ENCODE measurements at places on chromosomes 3 and 15.

- no peak for DNase-seq
These were observed 862.5 kb downstream of the FHIT start for GRCh38 chr3:60388731-60389130.

GRCh38 chr3:25911525-25912295, 121.8 kb downstream of the OXSM start:
- DNase-seq: no peak

DNA sequence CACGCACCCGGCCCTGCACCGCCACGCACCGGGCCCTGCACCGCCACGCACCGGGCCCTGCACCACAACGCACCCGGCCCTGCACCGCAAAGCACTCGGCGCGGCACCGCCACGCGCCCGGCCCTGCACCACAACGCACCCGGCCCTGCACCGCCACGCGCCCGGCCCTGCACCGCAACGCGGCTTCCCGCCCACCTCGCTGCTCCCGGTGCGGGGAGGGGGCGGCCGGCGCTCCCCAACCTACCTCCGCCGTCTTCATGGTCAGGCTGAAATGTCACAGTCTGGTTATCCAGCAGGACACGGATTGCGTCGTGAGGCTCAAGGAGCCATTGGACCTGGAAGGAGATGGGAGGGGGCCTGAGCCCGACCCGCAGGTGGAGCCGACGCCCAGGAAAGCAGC, 41.8 kb downstream of the MUC20 start:
- no peak for DNase-seq

DNA sequence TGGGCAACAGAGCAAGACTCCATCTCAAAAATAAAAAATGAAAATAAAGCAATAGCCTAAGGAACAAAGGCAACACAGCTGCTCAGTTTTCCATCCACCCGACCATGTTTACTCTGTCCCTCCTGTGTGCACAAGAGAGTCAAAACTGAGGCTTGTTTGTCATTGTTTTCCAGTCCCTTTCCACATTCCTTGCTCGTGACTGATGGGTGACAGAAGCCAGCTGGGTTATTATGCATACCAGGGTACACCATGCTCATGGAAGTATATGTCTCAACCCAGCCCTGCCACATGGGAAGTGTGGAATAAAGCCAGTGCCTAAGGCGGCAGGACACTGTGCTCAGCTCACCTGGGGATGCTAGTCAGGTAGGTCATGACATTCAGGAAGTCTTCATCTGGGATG, 49.5 kb downstream of the MCF2L2 start:
- no peak for DNase-seq

- no peak for DNase-seq
These were observed 287.6 kb downstream of the DIPK2A start for GRCh38 chr3:144259267-144259666.

GRCh38 chr3:172096881-172097420, 57.6 kb downstream of the FNDC3B start:
- DNase-seq: peak; percentile 42

GRCh38 chr15:66841953-66842681, 140.1 kb downstream of the SMAD6 start:
- DNase-seq: peak; percentile 91

GRCh38 chr3:32946973-32947788, 4.3 kb upstream of the CCR4 start:
- DNase-seq: no peak

GRCh38 chr3:100613721-100614390, 4.5 kb downstream of the ADGRG7 start:
- no peak for DNase-seq

DNA sequence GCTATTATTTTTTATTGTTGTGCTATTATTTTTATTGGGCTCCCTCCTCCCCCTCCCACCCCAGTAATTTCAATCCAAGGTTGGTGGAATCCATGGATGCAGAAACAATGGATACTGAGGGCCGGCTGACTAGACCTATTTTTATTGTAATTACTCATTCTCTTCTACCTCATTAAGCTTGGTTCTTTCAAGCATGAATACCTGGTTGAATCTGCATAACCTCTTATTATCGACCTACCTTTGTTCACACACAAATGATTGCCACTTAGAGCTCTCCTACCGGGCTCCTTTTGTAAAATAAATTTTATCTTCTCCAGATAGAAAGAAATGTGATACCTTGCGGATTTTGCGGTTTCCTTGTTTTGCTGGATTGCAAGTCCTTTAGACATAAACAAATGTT, 31.6 kb downstream of the BTD start:
- DNase-seq: no peak

GRCh38 chr15:85607842-85608241, 186.9 kb downstream of the KLHL25 start:
- DNase-seq: peak; percentile 41

DNA sequence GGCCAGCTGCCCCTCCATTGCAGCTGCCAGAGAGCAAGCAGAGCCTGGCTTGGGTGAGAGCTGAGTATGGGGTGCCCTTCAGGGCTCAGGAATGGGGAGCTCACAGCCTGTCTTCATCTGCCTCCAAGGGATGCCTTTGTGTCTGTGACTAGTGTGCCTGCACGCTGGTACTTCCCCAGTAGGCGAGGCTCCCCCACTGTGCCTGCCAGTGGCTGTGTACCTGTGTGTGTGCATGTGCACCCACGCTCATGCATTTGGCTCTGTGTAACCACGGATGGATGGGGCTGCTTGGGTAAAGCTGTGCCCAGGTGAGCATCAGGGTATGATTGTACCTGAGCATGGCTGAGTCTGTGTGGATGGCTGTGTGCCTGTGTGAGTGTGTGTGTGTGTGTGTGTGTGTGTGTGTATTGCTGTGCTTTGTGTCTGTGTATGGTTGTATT, 2.3 kb upstream of the GRM2 start:
- no peak for DNase-seq

GRCh38 chr3:128372281-128372680, 94.4 kb downstream of the DNAJB8 start:
- DNase-seq: peak; percentile 51

GRCh38 chr15:89686522-89686921, 4.0 kb downstream of the PEX11A start:
- DNase-seq: no peak

DNA sequence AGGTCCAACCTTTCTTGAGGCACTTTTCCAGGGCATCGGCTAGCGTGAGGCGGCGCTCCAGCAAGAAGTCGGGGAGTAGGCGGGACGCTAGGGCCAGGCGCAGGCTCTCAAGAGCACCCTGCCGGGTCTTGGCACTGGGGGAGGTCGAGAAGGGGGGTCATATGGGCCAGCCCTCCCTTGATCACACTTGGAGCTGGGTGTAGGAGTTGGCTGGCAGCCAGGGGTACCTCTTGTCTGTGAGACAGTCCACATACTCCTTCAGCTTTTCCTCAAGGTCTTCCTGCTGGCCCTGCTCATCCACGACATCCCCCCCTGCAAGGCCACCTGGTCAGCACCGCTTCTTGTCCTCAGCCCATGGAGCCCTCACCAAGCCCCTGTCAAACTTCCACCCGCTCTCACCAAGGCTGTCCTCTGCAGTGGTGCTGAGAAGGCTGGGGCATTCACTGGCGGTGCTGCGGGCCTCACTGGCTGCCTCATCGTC, 2.0 kb downstream of the IFRD2 start:
- no peak for DNase-seq

DNA sequence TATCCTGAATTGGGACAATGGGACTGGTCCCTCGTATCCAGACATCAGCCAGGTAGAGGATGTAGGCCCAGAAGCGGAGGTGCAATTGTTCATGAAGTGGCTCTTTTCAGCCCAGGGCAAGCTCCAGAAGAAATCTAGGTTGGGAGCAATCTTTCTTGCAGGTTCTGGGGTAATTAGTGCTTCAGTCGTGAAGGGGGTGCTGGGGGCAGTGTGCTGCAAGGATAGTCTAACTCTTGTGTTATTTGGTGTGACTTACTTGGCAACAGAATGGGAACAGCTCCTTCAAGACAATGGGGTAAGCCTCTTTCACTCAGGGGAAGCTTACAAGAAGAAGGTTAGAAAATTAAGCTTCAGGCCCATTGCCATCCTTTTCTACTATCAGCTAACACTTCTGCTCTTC, 273.0 kb downstream of the DIPK2A start:
- no peak for DNase-seq

- peak; percentile 74 for DNase-seq
These were observed 281.9 kb upstream of the ONECUT1 start for GRCh38 chr15:53072077-53072476.

GRCh38 chr15:95874637-95875036, 455.9 kb upstream of the NR2F2 start:
- no peak for DNase-seq

DNA sequence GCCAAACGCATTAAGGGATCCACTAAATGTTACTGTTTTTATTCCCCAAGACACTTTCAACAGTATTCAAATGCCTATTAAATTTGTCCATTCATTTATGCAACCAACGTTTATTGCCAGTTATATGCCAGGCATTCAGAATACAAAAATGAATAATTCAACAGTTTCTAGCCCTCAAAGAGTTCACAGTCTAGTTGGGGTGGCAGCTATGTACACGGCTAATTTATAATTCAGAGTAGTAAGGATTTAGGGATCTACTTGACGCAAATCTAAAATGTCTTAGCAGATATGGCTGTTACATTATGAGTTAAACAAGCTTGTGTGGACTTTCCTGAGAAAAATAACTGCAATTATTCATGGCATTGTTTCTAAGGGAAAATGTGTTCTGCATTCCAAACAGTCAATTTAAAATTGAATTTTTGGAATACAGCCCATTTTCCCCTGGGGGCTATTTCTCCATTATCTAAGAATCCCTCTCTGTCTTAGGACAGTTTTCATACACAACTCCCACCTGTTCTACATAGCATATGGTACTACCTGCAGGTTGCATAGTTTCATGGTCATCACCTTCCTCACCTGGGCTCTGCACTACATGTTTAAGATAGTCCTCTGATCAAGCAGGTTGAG, 11.5 kb upstream of the MSL2 start:
- DNase-seq: no peak

DNA sequence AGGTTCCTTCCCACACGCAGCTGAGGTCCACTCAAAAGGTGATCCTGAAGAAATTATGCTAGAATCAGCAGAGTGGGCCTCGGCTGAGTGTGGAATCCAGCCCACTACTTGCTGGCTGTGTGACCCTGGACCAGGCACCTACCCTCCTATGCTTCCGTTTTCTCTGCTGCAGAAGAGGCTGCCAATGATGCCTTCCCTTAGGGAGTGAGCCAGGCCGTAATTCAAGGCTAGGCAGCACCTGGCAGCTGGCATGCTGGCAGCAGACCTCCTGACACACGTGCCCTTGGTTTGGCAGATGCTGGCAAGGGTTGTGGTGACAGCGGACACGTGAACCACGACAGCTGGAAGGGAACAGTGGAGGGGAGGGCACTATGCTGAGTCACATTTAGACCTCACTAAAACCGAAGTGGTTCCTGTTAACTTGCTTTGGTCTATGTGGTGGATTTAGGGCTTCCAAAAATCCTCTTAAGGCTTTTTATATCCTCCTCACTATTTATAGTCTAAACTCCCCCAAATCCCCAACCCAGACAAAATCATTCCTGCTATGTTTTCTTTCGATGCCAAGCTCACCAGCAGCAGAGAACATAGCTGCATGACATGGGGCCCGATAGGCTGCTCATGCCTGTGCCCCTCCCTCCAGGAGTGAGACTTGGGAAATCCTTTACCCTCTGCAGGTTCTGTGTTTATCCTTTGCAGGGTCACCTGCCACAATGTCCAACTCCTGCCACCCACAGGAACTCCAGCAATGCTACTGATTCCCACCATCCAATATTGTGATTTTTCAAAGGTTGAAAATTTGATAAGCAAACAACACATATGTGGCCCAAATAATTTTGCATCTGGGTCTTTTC, 10.6 kb upstream of the PCSK6 start:
- peak; percentile 99 for DNase-seq

GRCh38 chr3:14042680-14043079, 82.0 kb downstream of the CHCHD4 start:
- DNase-seq: peak; percentile 15

- peak; percentile 19 for DNase-seq
These were observed 58.9 kb upstream of the GOLGA8J start for GRCh38 chr15:30023798-30024295.

- DNase-seq: no peak
These were observed 27.8 kb upstream of the ATP2B2 start for GRCh38 chr3:10532939-10533736.

DNA sequence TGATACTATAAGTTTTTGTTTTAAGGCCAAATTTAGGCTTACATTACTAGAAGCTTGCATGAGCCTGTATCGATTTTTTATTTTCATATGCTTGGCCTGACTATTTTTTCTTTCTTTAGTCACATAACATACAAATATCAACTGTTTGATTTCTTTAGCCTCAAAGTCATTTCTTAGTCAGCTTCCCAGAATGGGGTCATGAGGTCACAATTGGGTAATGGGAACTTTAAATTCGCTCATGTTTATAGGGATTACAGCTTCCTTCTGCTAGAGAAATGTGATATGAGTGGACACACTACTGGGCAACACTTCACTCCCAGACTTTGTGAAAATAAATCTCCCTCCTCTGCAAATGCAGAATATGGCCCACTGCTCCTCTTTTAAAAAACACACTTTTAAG, 9.1 kb upstream of the TIPARP start:
- DNase-seq: peak; percentile 62

DNA sequence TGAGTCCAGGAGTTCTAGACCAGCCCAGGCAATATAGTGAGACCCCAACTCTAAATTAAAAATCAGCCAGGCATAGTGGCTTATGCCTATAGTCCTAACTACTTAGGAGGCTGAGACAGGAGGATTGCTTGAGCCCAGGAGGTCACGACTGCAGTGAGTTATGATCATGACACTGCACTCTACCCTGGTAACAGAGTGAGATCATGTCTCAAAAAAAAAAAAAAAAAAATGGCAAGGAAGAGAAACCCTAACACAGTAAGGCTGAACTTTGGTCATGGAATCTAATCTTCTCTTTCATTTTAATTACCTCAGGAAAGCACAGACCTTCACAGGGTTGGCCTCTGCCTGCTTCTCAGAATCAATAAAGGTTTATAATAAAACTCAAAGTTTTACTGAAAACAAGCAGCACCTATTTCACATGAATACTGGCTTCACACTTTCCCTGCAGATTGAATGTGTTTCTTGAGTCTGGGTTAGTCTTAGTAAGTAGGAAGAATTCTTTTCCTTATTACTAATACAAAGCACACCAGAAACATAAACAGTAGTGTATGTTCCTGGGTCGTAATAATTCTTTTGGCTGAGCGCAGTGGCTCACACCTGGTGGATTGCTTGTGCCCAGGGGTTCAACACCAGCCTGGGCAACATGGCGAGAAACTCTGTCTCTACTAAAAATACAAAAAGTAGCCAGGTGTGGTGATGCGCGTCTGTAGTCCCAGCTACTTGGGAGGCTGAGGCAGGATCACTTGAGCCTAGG, 11.6 kb upstream of the NR2C2 start:
- DNase-seq: no peak

DNA sequence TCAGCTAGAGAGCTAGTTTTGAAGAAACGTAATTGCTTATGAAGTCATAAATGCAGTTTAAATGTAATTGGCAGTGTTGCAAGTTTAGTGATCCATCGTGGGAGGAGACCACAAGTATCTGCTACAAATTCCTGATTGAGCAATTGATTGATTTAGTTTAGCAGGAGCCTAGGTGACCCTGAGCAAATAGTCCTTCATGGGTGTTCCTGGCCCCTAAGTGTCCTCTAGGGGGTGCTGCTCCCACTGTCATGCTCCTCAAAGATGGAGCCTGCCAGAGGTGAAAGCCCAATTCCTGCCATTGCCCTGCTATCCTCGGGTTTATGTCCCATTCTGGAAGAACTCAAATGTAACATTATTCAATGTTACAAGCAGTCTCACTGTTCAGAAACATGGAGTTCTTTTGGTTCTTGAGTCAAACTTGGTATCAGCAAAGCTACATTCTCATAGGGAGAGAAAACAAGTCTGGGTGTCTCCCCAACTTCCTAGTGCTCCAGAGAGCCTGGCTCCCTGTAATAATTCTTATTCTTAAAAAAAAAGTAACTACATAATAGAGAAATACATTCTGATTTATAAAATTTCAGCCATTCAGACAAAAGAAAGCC, 29.8 kb upstream of the SENP5 start:
- DNase-seq: peak; percentile 72
